ENCODE measurements at places on chromosomes 16 and 17.

DNA sequence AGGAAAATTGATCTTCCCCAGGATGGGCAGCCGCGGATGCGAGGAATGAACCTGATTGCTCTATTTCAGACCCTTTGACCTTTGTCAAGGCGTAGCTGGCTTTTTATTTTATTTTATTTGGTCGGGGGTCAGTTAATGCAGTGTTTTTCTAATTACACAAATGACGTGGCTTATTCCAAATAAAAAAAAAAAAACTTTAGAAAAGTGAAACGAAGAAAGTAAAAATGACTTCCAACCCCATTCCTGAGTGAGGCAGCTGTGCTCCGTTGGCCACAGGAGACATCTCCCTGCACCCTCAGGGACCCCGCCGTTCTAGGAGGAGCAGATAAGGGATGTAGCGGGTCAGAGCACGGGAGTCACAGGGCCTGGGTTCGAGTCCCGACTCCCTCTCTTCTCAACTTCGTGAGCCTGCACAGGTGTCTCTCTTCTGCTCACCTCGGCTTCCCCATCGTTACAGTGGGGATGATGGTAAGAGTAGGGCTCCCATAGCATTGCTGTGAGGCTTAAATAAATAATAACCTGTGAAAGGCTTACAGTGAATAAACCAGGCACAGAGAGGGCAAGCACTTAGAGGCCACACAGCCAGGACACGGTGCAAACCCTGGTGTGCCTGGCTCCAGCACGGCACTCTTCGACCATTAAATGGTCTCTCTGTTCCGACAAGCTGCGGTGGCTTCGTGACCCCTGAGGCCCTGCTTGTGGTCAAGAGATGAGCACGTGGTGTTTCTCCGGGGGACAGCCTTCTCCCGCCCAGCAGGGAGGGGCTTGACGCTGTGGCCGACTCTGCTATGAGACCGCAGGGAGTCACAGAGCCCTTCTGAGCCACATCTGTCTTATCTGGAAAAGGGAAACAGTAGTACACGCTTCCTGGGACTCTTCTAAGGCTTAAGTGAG, 10.2 kb downstream of the FOXF1 start:
- DNase-seq, result no peak

DNA sequence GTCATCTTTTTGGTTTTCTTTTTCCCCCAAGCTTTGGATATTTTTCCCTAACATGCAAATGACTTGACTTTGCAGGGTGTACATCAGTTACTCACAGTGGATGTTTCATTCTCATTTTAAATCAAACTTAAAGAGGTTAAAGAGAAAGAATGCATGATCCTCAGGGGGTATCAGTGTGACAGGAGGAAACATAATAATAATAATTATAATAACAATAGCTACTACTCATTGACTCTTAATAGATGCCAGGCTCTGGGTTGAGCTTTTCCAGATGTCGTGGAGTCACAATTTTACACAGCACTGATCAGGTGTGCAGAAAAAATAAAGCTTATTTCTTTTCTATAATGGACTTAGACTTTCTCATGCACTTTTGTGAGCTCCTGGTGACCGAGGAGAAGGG, 157.2 kb upstream of the CACNG3 start:
- DNase-seq, result no peak

DNA sequence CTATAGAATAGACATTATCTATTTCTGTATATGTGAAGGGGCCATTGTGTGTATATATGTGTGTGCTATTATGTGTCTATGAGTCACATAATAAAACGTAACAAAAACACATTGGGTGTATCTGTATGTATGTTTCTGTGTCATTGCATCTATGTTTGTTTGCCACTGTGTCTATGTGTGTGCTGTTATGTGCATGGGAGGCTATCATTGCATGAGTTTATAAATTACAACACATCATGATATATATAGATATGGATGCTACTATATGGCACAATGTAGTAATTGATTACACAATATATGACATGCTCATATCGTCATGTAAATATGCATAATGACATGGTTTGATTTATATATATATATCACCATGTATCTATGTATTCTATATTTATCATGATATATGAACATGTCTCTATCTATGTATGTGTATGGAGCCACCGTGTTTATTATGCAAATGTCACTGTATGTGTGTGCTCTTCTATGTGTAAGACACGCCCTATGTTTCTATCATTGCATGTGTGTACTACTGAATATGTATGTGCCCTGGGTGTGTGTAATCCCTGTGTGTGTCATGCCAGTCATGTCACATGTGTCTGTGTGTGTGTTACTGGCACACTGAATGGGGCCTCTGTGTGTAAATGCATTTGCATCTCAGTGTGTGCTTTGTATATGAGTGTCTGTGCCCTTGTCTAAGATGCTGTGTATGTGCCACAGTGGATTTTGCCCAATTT, 1.4 kb upstream of the TSPOAP1 start:
- DNase-seq, result no peak

DNA sequence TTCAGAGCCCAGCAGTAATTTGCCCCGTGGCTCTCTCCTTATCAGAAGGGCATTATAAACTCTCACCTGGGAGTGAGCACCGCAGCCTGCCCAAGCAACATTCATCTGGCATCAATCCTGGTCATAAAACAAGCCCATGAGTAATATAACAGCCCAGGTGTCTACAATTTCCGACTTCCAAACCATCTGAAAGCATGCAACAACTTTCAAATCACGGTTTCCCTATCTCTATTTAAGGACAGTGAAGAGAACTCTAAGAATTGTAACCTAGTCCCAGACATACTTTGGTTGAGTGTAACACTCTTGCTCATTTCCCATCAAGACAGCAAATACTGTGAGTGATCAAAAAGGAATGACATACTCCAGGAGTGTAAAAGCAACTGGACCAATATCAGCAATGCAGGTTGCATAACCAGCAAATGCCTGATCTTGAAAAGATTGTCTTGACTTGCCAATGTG, 487.4 kb upstream of the SOX9 start:
- DNase-seq, result peak; percentile 91

- DNase-seq, result no peak
Observed at GRCh38 chr17:74616696-74617095, 6.8 kb downstream of the CD300E start.

GRCh38 chr16:4410335-4411075, 5.9 kb downstream of the CORO7 start:
- peak; percentile 84 for DNase-seq

- peak; percentile 8 for DNase-seq
Observed at GRCh38 chr17:58756246-58757161, 850 bp downstream of the PPM1E start.

GRCh38 chr17:63382826-63383225, 63.3 kb downstream of the CYB561 start:
- peak; percentile 29 for DNase-seq

DNA sequence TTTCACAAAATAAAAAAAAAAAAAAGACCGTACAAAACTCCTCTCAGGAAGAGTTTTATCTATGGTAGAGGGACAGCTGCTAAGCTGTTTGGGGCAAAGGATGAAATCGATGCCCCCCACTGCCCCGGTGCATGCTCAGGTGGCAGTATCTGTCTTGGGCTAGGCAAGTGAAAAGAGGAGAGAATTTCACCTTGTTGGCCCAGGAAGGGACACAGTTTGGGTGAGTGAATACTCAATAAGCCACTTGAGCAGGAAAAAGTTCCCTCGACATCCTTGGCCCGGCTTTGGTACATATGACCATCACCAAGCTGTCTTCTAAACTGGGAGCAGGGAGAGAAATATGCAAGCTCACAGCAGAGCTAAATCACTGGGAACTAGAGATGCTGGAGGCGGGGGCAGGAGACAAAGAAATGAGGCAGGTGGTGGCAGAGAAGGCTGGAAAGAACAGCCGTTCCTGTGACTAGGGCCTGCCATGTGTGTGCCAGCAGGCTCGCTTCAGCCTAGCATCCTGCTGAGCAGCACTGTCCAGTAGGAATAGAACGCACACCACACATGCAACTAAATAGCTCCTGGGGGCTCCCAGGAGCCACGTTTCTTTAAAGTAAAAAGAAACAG, 8.2 kb upstream of the EIF1 start:
- no peak for DNase-seq

DNA sequence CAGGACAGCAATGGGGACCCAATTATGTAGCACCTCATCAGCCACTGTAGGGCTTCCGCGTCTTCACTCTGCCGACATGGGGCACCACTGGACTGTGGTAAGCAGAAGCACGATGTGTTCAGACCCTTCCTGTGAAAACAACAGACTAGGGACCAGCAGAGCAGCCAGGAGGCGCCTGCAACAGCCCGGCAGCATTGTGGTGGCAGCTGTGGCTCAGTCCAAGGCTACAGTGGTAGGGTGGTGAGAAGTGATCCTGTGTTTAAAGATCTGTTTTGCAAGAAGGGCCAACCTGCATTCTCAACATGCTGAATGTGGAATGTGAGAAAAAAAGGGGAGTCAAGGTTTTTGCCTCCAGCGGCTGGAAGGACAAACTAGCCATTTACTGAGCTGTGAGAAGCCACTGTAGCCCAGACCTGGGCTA, 80.8 kb downstream of the GAS7 start:
- DNase-seq, result no peak

DNA sequence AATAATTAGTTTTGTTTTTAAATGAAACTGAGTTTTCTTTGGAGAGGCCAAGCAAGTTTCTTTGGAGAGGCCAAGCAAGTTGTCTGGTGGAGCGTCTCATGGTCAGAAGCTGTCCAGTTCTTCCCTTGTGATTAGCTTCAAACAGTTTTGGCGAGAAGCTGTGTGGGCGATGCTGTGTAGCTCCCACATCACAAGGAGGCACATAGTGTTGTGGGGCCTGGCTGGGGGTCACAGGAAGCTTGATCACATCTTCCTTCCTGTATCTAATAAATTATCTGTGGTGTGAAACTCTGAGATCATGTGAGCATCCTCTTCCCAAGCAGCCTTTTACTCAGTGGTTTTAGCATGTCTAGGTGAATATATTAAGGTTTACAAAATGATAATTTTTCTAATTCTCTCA, 33.9 kb downstream of the SPECC1 start:
- DNase-seq, result no peak

DNA sequence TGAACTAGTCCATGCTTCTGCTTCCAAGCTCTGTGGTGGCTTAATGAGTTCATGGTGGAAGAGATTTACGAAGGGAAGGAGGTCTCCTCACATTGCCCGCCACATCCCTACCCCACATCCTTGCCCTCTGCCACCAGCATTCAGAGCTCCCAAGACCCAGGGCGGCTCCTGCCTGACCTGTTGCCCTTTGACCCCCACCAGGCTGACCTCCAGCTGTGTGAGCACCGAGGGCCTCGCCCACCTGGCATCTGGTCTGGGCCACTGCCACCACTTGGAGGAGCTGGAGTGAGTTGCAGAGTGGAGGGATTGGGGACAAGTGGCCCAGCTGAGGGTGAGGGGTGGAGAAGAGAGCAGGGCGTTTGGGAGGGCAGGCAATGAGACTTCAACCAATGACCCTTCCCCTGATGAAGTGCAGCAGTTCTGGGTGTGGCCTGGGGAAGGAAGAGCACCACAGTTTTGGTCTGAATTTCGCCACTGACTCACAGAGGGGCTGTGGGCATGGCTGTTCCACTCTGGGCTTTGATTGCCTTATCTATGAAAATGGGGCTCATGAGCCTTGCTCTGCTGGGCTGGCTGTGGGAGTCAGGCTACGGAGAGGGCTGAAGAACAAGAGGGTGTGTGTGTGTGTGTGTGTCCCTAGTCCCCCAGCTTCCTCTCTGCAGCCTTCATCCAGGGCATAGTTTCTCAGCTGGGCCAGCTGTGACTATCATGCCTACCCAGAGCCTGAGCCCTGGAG, 22.6 kb upstream of the CPNE2 start:
- no peak for DNase-seq

- DNase-seq, result no peak
Observed at GRCh38 chr16:10196999-10197398, 14.8 kb upstream of the GRIN2A start.

GRCh38 chr16:2981177-2981898, 1.1 kb upstream of the PKMYT1 start:
- no peak for DNase-seq

GRCh38 chr16:316741-317464, 33.9 kb downstream of the PDIA2 start:
- DNase-seq, result no peak

- DNase-seq, result peak; percentile 85
Observed at GRCh38 chr16:86379505-86379846, 130.9 kb upstream of the FOXF1 start.

DNA sequence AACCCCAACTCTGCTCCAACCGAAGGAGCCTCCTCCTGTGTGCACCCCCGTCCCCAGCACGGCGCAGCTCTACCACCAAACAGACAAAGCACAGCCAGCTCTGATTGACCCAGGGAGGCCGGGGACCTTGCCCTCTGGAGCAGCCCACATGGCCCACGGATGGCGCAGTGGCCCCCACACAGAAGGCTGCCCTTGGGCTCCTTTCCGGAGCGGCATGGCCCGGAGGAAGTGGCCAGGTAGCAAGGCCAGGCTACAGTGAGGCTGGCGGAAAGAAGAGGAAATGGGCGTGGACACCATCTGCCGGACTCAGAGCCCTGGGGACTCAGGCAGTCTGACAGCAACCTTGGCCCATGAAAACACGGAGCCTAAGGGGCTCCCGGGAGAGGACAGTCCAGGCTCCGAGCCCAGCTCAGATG, 19.9 kb upstream of the ZC3H18 start:
- no peak for DNase-seq

GRCh38 chr17:5640726-5641125, 56.4 kb upstream of the NLRP1 start:
- no peak for DNase-seq

DNA sequence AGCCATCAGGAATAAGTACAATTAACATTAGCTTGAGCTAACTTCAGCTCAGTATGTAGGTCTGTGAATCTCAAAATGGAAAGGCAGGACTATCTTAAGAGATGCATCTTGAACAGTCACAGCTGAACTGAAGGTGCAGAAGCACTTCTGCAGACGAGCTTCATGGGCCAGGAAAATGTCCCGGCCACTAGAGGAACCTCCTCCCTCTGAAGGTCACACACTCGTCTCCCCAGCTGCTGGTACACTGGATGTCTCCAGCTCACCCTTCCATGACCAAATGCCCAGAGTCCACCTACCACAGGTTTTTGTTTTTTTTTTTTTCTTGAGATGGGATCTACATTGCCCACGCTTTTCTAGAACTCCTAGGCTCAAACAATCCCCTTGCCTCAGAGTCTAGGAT, 33.2 kb downstream of the WDR59 start:
- DNase-seq, result no peak

- DNase-seq, result no peak
Observed at GRCh38 chr16:61005952-61006351, 1030.3 kb downstream of the CDH8 start.

Measured in M059J (cell line).